Activated T-cell treated with anti-CD3 and anti-CD28 coated beads for 48 hours (primary cell): ENCODE measurements at places on chromosomes 7 and 10.

DNA sequence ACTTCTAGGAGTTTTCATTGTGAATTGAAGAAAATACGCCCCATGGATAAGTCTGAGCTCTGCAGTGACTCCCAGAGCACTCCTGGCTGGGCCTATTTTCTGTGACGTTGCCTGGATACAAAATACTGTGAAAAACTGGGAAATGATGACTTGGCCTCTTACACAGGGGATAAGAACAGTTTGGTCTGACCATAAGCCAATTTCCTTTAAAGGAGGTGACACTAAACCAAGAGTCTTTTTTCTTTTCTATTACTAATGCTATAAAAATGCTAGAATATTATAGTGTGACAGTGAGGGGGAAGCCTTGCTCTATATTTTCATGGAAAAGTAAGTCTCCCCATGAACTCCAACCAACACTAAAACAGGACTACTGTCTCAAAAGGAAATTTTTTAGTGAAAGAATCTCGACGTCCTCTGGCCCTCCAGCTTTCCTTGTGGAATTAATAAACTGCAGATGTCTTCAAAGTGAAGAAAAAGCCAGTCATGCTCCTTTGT is 45.5 kb downstream of the MYOF start:
- DNase-seq, result no peak

DNA sequence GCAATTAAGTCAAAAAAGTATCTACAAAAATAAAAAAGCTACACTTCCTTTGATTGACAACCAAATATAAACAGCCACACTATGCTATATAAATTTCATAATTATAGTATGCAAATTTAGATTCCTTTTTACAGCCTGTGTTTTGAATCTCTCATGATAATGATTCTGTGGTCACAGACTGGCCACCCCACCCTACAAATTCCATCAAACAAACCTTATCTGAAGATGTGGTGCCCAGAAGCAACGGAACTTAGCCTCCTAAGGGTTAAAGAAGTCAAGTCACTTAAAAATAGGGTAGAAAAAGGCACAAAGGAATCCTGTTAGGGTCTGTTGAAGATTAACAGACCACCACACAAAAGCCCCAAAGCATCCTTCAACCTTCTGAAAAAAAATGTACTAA is 351.8 kb downstream of the INHBA start:
- no peak for DNase-seq

DNA sequence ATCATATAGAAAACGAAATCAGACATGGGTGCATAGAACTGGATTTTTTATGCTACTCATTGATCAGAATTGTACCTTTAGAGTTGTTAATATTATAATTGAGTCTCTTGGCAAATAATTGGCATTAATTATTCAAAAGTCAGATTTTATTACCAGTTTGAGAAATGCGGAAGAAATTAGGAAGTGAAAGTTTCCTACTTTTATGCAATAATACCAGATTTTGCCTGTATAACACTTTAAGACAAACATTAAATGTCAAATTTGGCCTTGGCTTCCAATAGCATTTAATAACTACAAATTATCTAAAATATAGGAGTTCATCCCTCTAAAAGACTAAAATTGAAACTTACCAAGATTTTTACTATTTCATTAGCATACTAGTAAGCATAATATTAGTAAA is 6.8 kb upstream of the TFEC start:
- DNase-seq, result no peak

- DNase-seq, result no peak
Measured at GRCh38 chr10:25902002-25902401, 32.0 kb upstream of the MYO3A start.

DNA sequence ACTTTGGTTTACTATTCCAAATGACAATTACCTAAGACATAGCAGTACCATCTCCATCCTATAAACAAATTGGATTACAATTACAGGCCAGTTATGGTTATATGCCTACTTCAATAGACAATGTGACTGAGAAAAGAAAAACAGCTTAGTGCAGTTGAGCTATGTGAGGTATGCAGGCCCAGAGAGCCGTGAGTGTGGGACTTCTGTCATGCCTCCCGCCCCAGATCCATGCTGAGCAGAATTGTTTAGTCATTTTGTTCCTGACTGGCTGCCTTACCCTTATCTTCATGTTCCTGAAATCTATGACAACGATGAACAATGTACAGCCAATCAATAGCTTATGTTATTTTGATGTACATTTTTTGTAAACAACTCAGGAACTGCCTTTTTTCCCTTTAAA is 21.7 kb downstream of the LARP4B start:
- DNase-seq, result no peak

- no peak for DNase-seq
Measured at GRCh38 chr7:36080843-36081242, 72.2 kb upstream of the EEPD1 start.

- no peak for DNase-seq
Measured at GRCh38 chr7:93629291-93629801, 54.8 kb upstream of the CALCR start.

GRCh38 chr10:30553626-30554439 is 75.7 kb downstream of the LYZL2 start:
- no peak for DNase-seq

DNA sequence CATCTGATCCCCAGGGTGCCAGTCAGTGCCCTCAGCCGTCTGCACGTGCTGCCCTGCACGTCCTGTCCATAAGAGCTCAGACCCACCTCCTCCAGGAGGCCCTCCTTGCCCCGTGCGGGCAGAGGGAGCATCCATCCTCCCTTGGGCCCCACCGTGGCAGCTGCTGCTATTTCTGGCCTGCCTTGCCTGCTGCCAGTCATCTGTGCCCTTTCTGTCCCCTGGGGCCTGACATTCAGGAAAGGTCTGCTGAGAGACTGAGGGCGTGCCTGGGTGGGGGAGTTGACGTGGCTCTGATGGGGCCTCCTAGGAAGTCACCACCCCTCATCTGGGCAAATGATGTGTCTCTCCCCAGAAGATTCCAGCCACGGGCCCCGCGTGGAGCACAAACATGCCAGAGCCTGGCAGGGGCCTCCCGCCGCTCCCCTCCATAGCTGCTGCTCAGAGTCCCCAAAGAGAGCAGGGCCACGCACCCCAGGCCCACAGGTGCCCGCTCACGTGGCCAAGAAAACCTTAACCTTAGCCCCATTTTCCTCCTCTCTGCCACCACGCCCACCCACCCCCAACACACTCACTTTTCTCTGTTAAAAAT is 21.8 kb downstream of the DPYSL4 start:
- DNase-seq, result no peak

- DNase-seq, result no peak
Measured at GRCh38 chr7:117901089-117901797, 28.0 kb upstream of the CTTNBP2 start.

DNA sequence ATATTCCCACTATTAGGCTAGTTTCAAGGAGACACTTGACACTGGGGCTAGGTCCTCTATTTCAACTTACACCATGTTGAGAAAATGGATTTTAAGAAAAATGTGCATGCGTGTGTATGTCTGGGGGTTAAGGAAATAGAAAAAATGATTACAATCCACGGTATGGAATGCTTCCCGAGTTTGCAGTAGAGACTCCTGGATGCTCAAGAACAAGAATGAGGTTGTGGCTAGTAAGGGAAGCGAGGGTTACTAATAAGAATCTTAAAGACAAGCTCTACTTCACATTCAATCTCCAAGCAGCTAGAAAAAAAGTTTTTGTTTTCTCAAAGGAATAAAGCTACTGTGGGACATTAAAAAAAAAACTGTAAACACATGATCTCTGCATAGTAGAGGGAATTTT is 54.7 kb downstream of the ANK3 start:
- no peak for DNase-seq

GRCh38 chr7:51071427-51071826 is 245.2 kb downstream of the COBL start:
- no peak for DNase-seq

- peak; percentile 45 for DNase-seq
Measured at GRCh38 chr10:5976512-5977470, 552 bp downstream of the IL15RA start.

GRCh38 chr7:10939911-10940703 is 33.6 kb upstream of the PHF14 start:
- peak; percentile 88 for DNase-seq

DNA sequence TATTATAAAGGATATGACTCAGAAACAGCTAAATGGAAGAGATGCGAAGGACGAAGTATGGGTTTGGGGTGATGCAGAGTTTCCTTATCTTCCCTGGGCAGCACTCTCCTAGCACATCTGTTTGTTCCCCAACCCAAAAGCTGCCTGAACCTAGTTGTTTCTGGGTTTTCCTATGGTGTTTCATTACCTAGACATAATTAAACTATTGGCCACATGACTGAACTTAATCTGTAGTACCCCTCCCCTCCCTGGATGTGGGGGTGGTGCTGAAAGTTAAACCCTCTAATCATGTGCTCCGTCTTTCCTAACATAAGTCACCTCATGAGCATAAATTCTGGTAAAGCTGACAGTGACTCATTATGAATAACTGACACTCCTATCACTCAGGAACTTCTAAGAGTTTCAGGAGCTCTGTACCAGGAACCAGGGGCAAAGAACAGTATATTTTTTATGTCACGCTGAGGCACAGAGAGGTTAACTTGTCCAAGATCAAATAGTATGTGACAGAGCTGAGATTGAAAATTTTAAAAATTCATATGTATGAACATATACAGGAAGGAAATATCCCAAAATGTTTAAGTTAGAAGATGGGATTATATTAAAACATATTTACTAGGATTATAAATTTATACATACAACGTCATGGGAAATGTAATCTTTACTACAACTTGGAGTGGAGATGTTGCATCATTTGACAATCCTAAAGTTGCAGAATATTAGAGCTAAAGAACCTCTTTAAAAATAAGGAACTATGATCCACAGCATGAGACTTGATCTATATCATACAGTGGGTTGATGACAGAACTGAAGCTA is 4.8 kb downstream of the STRIP2 start:
- DNase-seq, result peak; percentile 55

DNA sequence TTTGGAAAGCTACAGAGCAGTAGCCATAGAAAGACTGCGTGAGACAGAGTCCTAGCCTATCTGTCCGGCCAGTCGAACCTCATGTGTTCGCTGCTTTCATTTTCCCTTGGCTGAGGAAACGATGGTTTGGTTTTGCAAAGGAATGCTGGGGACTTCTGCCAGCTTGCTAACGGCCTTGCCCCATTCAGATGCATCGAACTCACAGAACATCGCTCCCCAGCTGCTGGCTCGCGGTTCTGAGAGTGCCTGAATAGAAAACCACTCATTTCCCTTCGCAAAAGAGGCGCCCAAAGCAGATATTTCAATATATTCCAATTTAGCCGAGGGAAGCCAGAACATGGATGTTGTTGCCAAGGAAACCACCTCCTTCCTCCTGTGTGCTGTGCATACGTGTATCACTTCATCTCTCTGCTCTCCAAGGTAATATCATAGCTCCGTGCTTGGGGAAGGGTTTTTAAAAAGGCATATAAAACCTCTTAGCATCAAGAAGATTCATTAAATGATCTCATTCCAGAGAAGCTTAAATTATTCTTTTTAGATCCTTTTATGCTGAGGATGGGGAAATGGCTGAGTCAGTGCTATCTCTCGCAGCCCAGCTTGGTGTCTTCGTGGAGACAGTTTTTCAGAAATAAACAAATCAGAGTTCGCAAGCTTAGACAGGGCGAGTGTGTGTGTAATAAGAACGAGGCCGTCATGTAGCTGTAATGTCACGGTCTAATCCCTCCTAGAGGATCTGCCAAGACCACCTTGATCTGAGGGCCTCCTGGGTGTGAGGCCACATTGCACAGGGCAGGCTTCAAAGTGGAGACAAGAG is 215.2 kb downstream of the RPS24 start:
- no peak for DNase-seq

DNA sequence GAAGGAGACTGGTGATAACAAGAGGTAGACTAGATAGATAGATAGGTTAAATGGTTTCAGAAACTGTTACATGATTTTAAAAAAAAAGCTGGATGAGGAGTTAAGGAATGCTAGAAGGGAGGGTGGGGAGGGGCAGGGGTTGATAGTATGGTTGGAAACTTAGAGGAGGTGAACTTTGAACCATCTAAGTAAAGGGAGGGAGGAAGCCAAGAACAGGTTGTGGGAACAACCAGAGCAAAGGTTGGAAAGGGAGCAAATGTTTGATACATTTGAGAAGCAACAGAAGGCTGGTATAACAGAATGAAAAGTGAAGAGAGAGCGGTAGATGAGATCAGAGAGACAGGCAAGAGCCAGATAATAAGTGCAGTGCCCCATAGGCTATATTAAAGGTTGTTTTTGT is 224.8 kb downstream of the FOXP2 start:
- no peak for DNase-seq

DNA sequence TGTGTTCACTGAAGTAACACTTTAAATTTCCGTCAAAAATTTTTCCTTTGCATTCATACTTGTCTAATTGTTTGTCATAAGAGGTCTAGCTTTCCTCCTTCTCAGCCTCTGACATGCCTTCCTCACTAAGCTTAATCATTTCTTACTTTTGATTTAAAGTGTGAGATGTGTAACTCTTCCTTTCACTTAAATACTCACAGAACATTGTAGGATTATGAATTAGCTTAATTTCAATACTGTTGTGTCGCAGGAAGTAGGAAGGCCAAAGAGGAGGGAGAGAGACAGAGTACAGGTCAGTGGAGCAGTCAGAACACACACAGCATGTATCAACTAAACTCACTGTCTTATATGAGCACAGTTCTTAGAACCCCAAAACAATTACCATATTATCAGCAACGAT is 99.0 kb downstream of the SRPK2 start:
- DNase-seq, result no peak

DNA sequence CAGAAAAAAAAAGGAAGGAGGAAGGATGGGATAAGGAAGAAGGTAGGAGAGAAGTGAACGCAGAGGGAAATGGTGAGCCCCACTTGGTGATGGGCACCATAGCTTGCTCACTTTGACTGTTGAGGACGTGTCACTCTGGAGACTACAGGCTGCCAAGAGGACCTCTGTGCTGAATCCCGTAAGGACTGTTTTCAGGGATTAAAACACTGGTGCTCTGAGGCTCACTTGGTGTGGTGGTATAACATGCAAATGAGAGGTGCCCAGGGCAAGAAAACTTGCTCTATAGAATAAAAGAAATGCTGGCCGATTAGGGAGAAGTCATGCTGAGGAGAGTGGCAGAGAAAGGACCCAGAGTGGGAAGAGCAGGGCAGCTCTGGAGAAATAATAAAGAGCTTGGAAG is 5.3 kb upstream of the IL2RA start:
- no peak for DNase-seq

GRCh38 chr10:78197628-78198272 is 164.1 kb downstream of the RPS24 start:
- no peak for DNase-seq

DNA sequence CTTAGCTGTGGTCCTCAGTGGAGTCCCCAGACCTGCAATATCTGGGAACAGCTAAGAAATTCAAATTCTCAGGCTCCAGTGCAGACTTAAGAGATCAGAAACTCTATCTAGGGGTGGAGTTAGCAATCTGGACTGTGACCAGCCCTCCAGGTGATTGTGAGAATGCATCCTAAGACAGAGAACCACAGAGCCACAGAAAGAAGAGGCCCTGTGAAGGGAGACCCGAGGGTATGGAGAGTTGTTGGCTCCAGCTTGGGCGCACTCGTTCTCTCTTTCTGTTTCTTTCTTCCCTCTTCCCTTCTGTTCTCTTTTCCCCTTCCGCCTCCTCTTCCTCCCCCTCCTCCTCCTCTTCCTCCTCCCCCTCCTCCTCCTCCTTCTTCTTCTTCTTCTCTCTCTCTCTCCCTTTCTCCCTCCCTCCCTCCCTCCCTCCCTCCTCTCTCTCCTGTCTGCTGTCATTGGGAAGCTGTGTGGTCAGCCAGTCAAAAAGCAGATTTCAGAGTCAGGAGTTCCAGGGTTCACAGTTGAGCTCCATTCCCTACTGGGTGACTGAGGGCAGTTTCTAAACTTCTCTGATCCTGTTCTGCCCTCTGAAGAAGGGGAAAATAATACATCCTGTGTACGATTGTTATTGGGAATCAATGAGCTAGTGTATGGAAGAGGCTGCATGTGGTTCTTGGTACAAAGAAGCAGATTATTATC is 62.1 kb upstream of the STEAP1B start:
- no peak for DNase-seq
